ENCODE measurements at places on chromosomes 1 and 21.

DNA sequence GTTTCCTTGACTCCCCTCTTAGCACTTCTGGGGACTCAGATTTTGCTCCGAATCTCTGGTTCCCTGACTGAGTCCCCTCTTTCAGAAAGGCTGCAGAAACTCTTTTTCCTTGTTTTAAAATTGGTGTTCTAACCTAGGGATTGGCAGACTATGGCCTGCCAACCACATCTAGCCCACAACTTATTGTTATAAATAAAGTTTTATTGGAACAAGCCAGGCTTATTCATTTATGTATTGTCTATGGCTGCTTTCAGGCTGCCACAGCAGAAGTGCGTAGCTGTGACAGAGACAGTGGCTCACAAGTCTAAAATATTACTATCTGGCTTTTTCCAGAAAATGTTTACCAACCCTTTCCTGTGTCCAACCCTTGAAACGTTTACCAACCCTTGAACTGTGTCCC lies 81.7 kb downstream of the IER5 start:
- no peak for DNase-seq

- no peak for DNase-seq
Measured at GRCh38 chr1:33150522-33150921, 31.3 kb downstream of the TRIM62 start.

- no peak for DNase-seq
Measured at GRCh38 chr1:23745515-23745914, 2.2 kb downstream of the ELOA start.

DNA sequence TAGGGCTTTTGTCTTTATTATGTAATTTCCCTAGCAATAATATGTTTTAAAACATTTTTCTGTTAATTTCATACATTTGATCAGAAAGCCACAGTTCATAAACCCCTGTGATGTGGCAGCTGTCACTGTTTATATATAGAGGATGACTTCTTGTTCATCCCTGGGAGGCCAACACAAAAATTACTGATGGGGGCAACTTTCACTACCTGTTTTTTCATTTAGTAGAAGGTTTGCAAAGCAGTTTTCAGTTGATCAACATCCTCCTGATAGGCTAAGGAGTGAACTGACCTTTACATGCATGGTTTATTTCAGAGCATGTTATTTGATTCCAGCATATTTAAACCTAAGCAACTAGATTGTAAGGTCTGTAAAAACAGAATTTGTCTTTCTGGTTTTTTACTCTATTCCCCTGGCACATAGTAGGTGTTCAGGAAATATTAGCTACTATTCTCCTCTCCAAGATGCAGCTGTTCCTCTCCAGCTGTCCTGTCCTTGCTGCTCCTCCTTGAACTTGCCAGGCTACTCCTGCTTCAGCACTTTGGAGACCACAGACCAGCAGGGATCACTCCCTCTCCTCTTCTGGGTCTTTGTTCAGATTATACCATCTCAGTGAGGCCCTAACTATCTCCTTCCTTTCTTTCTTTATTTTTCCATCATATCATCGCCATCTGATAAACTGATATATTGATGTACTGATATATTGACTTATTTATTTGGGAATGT lies 54.7 kb downstream of the ROR1 start:
- DNase-seq: no peak

DNA sequence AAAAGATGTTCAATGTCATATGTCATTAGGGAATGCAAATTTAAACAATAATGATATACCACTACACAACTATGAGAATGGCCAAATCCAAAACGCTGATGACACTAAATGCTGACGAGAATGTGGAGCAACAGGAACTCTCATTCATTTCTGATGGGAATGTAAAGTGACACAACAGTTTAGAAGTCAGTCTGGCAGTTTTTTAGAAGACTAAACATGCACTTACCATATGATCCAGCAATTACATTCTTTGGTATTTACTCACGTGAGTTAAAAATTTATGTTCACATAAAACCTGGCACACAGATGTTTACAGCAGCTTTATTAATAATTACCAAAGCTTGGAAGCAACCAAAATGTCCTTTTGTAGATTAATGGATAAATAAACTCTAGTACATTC lies 110.4 kb upstream of the C1orf21 start:
- DNase-seq: no peak

DNA sequence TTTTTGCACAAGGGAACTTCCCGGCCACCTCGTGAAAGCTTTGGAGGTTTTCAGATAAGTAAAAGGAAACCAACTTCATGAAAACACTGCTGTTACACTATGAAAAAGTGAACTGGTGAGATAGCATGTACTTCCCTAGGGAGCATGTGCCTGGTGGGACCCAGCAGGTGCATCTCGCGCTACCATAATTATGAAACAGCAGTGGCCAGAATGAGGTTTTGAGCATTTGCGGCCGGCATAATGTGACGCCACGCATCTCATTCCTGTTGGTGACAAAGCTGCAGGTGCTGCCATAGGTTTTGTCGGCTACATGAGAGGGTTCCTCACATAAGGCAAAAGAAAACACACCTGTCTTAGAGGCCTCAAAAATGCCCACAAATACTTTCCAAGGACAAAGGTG lies 1.7 kb downstream of the KRTAP10-3 start:
- DNase-seq: no peak

DNA sequence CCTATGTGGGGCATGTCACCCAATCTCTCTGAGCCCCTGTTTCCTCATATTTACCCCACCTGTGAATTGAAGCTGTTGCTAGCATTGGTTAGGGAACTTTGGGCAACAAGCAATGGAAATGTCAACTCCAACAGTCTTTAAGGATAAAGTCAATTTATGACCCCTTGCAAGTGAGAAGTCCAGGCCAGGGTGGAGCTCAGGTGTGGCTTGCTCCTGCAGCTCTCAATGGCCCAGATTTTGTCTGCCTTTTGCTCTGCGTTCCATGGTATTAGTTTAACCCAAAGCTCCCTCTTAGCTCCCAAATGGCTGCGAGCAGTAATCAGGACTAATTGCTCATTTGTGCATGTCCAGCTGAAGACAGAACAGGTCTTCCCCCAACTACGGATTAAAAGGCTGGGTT lies 70.4 kb upstream of the ABCG1 start:
- no peak for DNase-seq

GRCh38 chr1:220954321-220955075 lies 75.3 kb downstream of the HLX start:
- no peak for DNase-seq

Data from effector CD8-positive, alpha-beta T cell (primary cell).